ENCODE measurements at places on chromosomes 3 and 15.

DNA sequence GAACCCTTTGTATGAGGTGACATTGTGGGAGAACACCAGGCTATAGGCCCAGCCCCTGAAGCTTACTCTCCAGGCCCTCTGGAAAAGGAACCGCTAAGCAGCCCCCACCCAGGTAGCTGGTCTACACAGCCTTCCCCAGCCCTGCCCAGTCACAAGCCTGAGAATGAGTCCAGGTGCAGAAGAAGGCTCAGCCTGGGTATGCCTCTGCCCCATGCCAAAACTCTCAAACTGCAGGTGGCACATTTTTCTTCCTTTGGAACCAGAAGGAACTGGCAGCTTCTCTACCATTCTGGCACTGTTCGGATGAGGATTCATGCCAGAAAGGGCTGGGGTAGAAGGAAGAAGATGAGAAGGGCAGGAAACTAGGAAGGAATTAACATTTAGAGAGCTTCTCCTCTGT lies 23.7 kb upstream of the TBC1D21 start:
- DNase-seq = no peak

DNA sequence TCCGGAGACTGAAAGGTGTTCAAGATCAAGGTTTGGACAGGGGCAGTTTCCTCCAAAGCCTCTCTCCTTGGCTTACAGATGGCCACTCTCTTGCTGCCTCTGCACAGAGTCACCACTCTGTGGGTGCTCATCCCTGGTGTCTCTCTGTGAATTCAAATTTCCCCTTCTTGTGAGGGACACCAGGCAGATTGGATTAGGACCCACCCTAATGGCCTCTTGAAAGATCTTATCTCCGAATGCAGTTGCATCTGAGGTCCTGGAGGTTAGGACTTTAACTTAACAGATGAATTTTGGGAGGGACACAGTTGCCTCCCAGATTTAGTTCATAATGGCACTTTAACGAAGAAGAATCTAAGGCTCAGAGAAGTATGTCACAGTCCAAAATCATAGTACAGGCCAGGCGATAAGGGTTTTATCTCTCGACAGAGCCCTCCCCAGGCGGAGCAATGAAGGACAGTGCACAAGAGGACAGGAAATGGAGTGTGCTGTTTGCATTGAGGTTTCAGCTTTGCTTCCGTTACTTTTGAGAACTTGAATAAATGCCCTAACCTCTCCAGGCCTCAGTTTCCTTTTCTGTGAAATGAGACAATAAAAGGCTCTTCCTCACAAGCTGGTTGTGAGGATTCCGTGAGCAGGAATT lies 38.9 kb upstream of the KIF23 start:
- no peak for DNase-seq

DNA sequence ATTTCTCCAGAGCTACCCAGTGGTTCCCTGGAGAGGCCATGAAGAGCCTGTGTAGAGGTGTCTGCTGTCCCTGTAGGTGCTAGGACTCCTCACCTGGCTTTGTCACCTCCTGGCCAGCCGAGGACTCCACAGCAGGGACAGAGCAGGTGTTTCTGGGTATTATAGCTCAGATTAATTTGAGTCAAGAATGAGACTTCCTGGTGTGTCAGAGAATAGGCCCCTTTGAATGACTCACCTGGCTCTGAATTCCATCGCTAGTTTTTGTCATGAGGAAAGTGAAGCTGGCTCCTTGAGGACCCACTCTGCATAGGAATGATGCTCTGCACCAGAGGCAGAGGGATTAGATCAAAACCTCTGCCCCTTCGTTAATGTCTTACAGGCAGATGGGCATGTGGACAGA lies 167.5 kb upstream of the TOPAZ1 start:
- DNase-seq = no peak

- no peak for DNase-seq
These were observed 6.4 kb downstream of the ROBO1 start for GRCh38 chr3:79761441-79761840.

- no peak for DNase-seq
These were observed 14.3 kb upstream of the SHQ1 start for GRCh38 chr3:72862314-72863090.

GRCh38 chr3:13277196-13277813 lies 142.8 kb downstream of the NUP210 start:
- no peak for DNase-seq

GRCh38 chr15:68204361-68204760 lies 771 bp downstream of the CALML4 start:
- DNase-seq = no peak

DNA sequence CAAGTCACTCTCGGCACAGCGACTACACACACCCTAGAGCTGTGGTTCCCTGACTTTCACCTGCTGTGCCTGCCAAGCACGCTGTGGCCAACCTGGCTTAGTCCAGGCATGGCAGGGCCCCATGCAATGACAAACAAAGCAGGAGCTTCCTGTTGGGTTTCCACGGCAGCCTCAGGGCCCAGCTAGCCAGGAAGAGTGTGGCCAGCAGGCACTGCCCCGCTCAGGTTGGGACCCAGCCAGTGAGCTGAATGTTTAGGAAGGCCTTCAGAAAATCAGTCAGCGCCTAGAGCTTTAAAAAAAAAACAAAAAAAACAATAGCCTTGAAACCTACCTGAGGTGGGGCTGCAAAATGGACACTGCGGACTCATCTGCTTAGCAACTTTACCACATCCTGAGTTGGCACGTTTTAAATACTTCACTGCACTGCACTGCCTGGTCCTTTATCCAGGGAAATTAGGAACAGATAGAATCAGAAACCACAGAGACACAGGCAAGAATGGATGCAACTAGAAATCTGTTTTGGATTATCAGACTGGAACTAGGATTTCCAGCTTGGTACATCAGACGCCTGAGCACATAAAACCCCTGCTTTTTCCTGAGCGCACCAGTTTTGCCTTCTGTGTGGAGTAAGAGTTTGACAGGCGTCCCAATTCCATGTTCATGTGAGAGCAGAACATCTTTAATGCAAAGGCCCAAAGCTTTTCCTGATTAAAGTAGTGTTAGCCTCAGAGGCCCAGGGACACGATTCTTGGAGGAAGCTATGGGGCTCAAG lies 36.2 kb upstream of the LDHAL6B start:
- DNase-seq = peak; percentile 41

DNA sequence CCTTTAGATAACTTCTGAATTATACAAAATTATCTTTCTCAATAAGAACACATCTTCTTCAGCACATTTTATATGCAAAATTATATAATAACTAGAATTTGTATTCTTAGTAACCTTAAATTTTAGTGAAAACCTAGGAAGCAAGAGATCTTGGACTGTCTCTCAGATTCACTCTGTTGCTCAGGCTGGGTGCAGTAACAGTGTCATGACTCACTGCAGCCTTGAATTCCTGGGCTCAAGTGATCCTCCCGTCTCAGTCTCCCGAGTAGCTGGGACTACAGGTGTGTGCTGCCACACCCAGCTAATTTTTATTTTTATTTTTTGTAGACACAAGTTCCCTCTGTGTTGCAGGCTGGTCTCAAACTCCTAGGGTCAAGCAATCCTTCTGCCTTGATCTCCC lies 29.9 kb downstream of the MKRN3 start:
- DNase-seq = no peak

GRCh38 chr3:184314700-184315542 lies 515 bp downstream of the EIF4G1 start:
- DNase-seq = peak; percentile 81

- DNase-seq = no peak
These were observed 64.0 kb upstream of the TTBK2 start for GRCh38 chr15:42984493-42985034.

DNA sequence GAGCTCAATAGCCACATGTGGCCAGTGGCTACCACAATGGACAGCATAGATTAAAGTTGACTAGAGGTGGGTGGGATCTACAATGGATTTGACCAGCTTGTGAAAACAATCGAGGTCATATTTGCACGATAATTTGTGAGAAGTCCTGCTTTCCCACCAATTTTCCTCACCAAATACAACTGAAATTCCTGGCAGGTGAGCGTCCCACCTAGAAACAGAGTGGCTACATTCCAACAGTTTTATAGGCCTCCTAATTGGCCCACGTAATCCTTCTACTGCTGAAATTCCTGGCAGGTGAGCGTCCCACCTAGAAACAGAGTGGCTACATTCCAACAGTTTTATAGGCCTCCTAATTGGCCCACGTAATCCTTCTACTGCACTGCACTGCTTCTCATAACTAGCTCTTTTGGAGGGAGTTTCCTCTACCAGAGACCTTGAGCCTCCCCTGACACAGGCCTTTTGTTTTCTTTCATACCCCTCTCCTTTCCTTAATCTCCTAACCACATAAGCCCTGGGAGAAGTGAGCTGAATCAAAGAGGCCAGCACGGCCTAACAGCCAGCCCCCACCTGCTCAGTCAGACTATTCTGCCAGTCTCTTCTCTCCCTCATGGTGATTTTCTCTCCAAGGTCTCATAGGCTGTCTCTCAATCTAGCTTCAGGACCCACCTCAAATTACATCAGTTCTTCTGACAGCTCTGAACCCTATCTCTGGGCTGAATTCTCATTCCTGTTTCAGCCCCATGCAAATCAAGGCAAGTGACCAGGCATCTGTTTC lies 80.2 kb downstream of the BFSP2 start:
- no peak for DNase-seq

DNA sequence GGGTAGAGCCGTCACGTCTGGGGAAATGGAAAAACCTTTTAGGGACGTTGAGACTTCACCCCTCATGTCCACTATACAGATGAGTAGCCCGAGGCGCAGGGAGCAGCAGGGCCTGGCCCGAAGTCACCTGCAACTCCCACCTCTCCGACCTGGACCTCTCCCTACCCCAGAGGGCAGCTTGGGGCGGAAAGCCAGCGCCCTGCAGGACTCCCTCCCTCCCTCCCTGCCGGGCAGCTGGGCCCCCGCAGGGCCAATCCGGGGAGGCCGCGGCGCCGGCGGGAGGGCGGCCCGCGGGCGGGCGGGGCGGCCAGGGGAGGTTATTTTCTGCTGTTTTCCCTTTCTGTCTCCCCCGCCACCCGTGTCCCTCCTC lies 2.0 kb downstream of the WNT7A start:
- no peak for DNase-seq

DNA sequence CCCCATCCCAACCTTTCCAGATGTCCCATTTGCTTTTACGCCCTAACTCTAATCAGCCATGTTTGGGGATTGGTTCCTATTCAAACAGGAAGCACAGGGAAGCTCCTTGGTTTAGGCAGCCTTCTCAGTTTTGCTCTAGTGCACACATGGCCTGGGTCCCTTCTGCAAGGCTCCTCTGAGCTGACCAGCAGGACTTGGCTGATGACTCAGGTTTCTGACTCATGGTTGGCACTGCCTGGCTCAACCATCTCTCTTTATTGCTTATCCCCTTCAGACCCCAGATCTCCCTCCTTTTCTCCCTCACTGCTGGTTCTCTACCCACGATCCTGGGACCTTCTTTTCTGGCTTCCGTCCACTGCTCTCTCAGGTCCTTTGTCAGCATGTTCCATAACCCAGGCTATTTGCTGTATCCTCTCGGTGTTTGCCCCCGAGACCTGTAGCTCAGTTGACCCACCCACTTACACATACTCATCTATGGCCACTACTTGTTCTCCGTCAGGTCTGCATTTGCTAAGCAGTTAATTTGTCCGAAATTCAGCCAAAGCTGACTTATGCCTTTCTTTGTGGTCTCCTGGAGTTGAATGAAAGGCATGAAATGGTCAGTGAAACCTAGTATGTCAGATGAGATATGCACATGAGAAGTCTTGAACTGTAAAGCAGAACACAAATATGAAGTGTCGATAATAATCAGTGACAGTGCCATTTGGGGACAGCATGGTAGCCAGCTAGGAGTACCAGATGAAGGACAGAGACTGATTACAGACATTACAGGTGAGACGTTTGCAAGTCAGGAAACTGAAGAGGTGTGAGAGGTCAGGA lies 323.5 kb upstream of the ROPN1 start:
- no peak for DNase-seq

DNA sequence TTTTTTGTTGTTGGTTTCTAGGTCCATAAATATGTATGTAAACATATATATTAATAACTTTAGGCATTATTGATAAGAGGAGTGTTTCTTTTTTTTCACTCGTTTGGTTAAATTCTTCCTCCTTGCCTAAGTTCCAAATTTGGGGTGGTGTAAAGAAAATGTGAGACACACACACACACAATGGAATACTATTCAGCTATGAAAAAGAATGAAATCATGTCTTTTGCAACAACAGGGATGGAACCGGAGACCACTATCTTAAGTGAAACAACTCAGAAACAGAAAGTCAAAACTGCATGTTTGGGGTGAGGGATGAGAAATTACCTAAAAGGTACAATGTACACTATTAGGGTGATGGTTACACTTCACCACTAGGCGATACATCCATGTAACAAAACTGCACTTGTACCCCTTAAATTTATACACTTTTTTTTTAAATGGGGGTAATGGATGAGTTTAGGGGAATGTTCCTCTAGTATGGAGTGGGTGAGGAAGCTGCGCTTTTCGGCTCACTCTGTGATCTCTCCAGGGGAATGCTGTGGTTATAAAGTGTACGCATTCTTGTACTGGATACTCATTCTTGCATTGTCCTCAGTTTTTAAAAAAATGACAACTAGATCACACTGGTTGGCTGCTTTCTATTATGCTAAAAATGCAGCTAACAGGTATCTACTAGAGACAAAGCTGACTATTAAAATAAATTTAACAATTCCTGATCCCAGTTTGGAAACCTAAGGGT lies 50.8 kb upstream of the PPARG start:
- DNase-seq = no peak

GRCh38 chr15:53835309-53835708 lies 75.8 kb upstream of the WDR72 start:
- DNase-seq = no peak

- no peak for DNase-seq
These were observed 9.9 kb downstream of the RFT1 start for GRCh38 chr3:53120336-53120735.

GRCh38 chr3:35745802-35746484 lies 106.6 kb downstream of the ARPP21 start:
- no peak for DNase-seq

DNA sequence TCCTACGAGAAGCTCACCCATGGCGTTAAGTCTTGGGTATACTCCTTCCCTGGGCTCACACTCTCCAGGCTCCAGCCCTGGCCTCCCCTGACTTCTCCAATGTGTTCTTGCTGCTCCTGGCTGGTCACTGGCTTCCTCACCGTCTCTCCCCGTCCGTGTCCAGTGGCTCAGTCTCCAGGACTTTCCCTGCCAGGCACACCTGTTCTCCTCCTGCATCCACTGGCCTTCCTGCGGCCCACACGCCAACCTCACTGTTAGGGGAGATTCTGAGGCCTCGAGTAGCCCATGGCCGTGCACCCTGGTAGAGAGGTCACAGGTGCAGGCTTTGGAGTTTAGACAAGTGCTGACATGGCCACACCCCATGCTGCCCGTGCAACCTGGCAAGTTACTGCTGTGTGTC lies 91.9 kb upstream of the SNRPA1 start:
- DNase-seq = no peak

GRCh38 chr15:93162560-93162959 lies 73.5 kb upstream of the RGMA start:
- no peak for DNase-seq
